ENCODE measurements at places on chromosomes 12 and 14.

GRCh38 chr12:50845021-50845647, 2.4 kb downstream of the TMPRSS12 start:
- DNase-seq: no peak

DNA sequence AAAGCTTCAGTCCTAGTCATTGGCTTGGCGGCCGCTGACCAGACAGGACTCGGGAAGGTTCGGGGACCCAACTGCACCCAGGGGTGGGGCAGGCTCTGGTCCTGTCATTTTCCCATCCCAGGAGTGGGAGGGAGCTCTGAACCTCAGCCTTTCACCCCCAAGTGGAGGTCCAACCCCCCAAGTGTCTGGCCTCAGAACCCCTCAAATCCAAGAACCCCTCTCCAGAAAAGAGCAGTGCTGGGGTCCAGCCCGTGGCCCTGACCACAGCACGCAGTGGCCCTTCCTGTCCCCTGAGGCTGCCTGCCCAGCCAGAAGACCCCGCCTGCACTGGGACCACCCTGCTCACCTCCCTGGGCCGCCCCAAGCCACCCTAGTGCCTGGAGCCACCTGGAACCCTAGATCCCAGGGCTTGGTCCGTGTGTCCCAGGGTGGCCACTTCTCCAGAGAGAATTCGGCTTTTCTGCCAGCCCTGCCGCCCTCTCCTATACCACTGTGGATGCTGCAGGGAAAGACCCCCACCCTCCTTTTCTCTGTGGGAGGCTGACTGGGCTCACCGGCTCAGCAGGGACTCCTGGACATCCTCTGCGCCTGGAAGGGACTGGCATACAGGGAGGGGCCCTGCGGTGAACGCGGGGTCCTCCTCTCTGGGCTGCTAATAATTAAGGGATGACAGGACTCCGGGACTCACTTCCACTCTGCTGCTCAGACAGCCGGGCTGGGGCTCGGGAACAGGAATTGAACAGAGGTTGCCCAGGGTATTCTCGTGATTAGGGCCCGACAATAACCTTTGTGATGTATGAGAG, 326.9 kb upstream of the SFSWAP start:
- DNase-seq: no peak

GRCh38 chr14:49858383-49858782, 5.8 kb upstream of the NEMF start:
- no peak for DNase-seq

- no peak for DNase-seq
These were observed 59.5 kb upstream of the FUT8 start for GRCh38 chr14:65352964-65353530.

DNA sequence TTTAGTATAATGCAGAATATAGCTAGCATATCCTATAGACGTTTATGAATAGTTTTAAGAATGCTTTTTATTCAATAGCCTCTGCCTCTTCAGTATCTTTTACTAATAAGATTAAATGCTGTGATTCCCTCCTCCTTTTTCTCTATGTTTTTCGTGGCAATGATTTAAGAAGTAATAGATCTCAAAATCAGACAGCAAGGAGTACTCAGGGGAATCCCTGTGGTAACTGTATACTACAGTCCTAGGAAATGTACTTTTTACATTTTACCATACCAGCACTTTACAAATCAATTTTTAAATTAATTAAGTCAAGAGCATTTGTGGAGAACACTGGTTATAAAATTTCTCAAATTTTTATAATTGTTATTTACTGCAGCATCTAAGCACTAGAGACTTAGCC, 240.6 kb upstream of the CAND1 start:
- no peak for DNase-seq

DNA sequence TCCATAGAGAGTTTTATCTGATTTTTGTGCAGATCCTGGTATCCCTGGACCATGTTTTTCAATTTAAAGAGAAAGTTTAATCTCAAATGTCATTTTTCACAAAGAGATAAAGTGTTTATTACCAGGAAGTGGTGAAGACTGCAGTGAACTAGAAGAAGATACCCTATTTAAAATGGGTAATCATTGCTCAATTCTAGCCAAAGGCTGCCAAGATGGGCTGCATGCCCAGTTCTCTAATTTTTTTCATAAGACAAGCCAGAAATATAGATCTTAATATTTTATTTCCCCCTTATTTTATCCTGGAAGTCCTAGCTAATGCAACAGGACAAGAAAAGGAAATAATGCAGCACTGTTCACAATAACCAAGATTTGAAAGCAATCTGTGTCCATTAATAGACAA, 343.5 kb downstream of the PCNX1 start:
- DNase-seq: no peak

DNA sequence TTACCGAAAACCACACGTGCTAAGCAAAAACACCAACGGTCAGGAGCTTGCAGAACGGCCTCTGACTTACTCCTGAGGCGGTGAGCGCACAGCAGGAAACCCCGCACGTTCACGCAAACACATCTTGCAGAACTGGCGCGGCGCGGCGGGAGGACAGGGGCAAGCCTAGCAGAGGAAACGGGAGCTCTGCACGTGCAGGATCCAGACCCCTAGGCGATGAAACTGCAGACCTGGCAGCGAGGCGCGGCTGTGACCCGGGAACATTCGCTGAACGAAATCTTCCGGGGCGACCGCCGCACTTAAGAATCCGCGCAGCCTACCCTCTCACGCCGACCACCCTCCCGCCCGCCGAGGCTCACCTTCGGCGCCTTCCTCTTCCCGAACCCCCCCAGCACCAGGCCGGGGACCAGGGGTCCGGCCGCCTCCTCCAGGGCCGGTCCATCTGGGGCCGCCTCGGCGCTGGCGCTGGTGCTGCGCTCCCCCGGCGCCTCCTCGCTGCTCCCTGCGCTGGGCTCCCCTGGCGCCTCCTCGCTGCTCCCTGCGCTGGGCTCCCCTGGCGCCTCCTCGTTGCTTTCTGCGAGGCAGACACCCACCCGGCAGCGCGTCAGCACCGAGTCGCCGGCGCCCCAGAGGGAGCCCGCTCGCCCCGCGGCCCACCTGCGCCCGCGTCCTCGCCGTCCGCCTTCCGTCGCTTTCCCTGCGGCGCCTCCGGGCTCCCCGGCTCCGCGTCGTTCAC, 615 bp downstream of the DDX51 start:
- DNase-seq: no peak

- DNase-seq: peak; percentile 21
These were observed 405.6 kb downstream of the TMEM121 start for GRCh38 chr14:105931808-105932483.

GRCh38 chr14:74423246-74423645, 2.8 kb downstream of the SYNDIG1L start:
- DNase-seq: no peak

DNA sequence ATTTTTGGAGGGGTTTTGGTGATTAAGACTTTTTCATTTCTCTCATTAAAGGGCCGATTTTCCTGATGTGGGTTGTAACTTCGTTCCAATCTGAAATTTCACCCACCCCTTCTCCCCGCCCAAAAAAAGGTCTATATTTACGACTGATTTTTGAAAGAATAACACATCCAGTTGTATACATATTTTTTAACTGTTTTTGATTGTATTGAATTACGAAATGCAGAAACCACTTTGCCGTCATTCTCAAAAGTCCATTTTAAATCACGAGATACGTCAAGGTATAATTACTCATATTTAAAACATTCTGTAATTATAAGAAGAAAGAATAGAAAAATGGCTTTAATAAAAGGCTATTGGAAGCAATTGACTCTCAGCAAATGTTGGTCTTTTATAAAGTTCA, 520.7 kb downstream of the MED13L start:
- no peak for DNase-seq

DNA sequence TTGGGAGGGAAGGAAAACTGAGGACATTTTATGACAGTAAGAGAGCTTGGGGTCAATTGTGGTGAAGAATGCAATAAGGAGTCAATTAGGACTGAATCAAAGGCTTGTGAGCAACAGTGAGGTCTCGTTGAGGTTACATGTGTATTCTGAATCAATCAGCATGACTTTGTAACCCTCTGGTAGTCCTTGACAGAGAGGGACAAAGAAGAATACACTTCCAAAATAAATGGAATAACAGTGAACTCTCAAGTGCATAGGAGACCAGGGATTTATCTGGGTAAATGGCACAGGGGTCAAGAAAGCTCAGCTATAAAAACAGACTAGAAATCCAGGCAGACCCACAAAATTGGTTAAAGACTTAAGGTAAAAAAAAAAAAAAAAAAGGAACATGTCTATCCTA, 85.1 kb upstream of the NAV3 start:
- no peak for DNase-seq

- no peak for DNase-seq
These were observed 14.1 kb downstream of the CLEC7A start for GRCh38 chr12:10115890-10116289.

DNA sequence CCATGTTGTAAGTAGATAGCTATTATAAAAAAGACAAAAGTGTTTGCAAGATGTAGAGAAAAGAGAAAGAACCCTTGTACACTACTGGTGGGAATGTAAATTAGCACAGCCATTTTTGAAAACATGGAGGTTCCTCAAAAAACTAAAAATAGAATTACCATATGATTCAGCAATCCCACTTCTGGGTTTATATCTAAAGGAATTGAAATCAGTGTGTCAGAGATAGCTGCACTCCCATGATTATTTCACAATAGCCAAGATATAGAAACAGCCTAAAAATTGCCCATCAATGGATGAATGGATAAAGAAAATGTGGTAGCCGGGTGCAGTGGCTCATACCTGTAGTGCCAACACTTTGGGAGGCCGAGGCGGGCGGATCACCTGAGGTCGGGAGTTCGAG, 9.2 kb downstream of the PSMC6 start:
- no peak for DNase-seq

DNA sequence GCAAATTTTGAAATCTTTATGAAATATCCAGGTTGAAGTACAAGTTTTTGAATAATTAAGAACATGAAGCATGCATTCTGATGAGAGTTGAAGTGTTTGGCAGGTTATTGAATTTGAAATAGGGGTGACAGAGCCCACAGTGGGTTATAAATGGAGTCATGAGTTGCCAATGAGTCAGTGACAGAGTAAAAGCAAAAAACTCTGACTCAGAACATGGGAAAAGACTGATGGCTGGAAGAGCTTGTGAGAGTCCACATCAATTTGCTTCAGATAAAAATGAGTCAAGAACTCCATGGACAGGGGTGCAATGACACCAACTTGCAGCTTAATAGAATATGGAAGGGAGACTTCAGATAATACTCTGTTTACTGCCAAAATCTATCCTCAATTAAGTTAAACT, 105.3 kb downstream of the SLC6A15 start:
- no peak for DNase-seq

GRCh38 chr12:54126696-54127537, 61.9 kb downstream of the SMUG1 start:
- DNase-seq: no peak

GRCh38 chr12:53996240-53997203, 3.4 kb upstream of the HOXC9 start:
- no peak for DNase-seq

- DNase-seq: no peak
These were observed 61.5 kb downstream of the KCNMB4 start for GRCh38 chr12:70427611-70428010.

DNA sequence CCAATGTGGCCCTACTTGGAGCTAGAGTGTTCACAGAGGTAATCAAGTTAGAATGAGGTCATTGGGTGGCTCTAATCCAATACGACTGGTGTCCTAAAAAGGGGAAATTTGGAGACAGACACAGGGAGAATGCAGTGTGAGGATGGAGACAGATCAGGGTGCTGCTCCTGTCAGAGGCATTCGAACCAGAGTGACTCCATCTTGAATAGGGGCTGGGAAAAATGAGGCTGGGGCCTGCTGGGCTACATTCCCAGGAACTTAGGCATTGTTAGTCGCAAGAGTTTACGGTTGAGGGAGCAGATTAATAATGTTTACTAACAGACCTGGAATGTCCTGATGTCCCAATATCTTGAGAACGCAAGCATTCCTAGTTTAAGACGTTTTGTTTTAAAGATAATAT, 20.2 kb downstream of the TNFAIP2 start:
- peak; percentile 58 for DNase-seq

DNA sequence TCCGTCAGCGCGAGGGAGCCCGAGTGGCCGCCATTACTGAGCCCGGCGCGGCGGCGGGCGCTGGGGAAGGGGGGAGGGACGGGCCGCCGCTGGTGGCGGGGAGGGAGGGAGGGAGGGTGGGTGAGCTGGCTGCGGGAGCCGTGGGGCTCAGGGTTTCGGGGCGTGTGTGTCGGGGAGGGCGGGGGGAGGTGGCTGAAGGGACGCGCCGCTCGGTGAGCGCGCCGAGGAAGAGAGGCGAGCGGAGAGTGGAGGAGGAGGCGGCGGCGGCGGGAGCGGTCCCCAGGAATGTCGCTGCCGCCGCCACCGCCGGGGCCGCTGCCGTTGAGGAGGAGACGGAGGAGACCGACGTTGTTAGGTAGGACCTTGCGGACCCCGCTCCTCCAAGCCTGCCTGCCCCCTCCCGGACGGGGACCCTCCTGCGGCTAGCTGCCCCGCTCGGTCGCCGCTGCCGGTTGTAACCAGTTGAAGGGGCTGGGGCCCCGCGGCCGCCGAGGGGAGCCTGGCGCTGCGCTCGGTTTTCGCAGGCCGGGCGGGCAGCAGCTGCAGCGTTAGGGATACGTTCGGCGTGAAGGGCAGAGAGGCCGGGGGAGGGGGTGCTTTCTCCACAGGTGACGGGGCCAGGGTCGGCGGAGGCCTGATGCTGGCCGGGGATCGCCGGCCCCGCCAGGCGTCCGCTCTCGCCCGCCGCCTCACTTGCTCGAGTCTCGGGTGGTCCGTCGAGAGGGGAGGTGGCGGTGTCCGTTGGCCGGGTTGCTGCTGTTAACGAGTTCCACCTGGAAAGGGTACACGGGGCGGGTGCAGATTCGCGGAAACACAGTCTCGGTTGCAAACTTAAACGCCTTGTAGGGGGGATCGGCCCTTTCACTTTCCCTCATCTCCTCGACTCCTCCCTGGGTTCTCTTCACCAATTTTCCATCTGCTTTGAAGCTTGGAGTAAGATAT, at the start of gene ARHGAP5:
ARHGAP5 (plus strand) TSS at position 224 of the 942 bp plus-strand sequence. CDS start 13,366 bp downstream, outside the sequence.
- DNase-seq: no peak

DNA sequence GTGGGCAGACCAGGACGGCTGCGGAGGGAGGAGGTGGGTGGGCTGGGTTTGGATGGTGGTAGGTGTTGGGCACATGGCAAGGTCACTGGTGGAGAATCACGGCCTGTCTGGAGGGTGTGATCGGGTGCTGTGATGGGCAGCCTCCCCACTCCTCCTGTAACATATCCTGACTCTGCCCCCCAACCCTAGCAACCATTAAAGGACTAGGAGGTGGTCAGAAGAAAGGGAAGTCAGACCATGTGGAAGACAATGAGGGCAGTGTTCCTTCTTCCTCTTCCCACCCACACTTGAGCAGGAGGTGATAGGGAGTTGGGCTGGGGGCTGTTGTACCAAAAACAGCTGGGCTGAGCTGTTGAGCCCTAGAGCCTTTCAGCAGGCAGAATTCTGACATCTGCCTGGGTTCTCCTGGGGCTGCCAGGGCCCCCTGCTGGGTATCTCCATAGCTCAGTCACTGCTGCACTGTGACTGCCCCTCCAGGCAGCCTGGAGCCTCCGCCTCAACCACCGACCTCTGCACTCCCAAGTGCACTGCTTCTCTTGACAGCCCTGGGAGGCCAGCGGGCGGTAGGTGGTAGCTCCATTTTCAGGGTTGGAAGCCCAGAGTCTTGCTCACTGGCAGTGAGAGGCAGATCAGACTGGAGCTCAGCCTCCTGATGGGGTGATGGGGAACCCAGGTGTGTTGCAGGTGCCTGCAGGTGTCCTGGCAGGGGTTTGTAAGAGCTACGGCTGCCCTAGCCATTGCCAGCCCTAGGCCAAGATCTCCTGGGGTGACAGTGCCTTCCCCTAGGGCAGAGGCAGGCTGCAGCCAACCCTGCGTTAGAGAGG, 15.4 kb downstream of the VASH1 start:
- no peak for DNase-seq

- no peak for DNase-seq
These were observed 160.9 kb downstream of the KCNC2 start for GRCh38 chr12:75048767-75049166.

- DNase-seq: no peak
These were observed 1.5 kb upstream of the GALNT6 start for GRCh38 chr12:51392556-51393237.

Measured in NCI-H460 (cell line).